ENCODE measurements at places on chromosomes 7 and 10.

DNA sequence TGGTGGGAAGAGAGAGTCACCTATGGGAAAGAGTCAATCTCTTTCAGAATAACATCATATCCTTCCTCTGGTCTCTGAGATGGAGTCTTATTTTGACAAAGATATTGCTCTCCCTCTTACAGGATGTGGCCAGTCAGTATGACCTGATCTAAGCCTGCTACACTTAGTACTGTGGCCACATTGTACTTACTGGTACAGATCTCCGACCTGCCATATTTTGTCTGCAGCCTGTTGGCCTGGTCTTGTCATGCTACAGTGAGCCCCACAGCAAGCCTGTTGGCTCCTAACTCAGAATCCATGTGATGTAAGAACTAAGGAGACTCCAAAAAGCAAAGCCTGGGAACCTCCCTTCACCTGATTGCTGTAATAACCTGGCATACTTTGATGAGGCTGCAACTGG lies 377.8 kb downstream of the SFMBT2 start:
- no peak for DNase-seq

- no peak for DNase-seq
Measured at GRCh38 chr7:41197769-41198168, 505.1 kb downstream of the INHBA start.

- DNase-seq: peak; percentile 84
Measured at GRCh38 chr10:119445311-119445934, 97.1 kb downstream of the RGS10 start.

- no peak for DNase-seq
Measured at GRCh38 chr7:81902536-81902935, 132.7 kb upstream of the HGF start.

- DNase-seq: no peak
Measured at GRCh38 chr10:8803992-8804391, 749.5 kb downstream of the GATA3 start.

DNA sequence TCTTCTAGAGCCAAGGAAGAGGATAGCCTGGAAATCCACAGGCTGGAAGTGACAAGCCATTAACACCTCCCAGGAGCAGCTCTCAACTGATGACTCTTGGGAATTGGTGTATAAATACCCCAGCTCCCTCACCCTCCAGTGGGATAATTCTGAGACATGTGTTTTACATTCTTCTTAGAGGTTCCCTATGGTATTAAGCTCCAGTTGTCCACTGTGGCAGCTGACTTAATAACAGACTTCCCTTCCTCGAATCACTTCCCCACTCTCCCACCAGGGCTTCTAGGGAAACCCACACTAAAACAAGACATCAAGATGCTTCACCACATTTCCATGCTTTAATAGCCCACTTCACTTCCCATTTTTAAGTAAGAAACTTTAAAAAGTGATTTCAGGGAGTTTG lies 47.2 kb downstream of the FAM107B start:
- no peak for DNase-seq

- no peak for DNase-seq
Measured at GRCh38 chr10:9038146-9038714, 983.7 kb downstream of the GATA3 start.

DNA sequence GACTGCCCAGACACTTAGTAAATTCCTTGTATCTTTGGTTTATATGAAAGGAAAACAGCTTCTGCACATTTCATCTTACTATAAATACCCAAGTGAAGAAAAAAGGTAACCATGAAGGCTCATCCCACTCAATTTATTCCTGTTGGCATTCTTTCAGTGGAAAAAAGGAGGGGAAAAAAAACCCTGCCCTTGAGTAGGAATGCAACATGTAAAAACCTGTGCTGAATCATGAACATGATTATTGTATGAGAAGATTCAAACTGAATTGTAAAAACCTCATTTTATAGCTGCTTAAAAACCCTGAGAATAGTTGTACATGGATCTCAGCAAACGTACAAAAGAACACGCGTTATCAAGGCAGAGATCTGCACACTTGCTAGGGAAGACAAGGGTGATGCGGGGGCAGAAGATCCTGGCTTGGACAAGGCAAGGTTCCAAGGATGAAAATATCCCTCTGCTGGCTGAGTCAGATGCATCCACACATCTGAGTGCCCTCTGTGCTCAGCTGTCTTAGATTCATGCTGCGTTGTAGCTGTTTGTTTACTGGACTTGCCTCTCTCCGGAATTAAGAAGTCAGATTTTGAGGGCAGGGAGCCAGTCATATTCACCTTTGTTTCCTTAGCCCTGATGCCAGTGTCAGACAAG lies 658.2 kb downstream of the PARD3 start:
- DNase-seq: no peak

- no peak for DNase-seq
Measured at GRCh38 chr7:98874942-98875341, 3.4 kb upstream of the TRRAP start.

DNA sequence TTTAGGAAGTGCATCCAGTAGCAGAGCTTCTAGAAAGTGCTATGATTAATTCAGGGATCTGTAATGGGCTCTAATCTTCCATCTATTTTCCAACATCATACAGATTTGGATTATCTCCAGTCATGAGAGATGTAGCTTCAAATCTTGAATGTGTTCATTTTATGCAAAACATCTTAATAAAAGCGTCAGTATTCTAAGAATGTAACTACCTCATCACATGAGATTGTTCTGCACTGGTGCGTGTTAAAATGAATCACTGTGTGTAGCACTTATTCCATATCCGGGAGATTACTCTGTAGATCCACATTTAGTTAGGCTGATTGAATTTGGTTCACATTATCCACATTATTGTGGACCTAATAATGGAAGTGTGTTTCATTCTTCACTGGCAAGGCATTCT lies 344.9 kb upstream of the CHRM2 start:
- DNase-seq: no peak

GRCh38 chr7:27106181-27106900 lies 3.9 kb upstream of the HOXA2 start:
- DNase-seq: no peak

DNA sequence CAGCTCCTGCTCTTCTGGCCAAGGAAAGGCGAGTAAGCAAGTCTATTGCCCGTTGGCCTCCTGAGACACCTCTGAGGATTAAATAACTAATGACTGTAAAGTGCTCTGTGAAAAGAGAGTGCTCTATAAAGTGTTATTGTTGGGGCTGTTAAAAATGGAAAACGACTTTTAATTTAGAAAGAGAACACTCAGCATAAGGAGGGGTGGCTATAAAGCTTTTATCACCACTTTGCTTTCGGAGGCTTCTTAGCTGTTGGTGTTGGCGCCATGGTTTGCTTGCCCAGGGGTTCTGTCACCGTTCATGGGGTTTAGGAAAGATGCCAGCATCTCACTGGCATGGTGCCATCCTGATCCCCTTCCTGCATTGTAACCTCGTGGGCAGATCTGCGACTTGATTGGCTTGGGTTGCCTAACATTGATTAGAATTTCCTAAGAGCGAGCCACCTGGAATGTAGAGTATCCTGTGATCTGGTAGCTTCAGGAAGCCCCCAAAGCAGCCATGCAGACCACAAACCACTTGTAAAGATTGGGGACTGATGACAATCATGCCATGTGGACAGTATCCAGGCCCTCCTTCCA lies 509.9 kb downstream of the LRMDA start:
- no peak for DNase-seq

DNA sequence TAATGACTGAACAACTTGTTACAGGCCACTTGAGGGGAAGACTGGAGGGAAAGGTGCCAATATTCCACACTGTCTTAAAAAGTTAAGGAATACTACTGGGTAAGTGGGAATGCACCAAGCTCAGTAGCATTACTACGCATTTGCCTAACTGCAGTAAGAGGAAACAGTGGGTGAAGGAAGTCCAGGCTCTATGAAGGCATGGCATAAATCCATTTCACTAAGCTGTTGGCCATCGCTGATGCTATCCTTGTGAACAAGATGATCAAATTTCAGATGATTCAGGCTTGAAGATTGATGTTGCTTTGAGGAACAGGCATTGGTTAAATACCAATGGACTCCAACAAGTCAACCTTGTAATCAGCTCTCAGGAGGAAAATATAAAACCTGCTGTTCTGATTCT lies 44.2 kb upstream of the TES start:
- no peak for DNase-seq

DNA sequence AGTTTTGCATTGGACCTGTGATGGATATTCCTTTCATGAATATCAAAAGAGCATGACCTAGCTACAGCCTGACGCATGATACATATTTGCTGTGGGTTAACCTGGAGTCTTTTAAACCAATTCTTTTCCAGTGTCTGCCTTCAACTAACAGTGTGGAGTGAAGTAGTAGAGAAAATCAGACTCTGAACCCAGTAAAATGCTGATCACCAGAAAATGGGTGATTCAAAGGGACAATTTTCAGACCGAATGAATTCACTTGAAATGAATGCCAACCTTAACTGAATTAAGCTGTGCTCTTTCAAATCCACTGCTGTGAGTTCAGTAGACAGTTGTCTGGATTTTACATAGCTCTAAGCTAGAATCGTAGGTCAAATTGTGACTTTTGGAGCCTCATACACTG lies 123.0 kb downstream of the CDK14 start:
- no peak for DNase-seq

All from BE2C (cell line).